ENCODE measurements at places on chromosomes 4 and X.
A peak's percentile ranks its signal among the peaks of the same experiment; 100 is the strongest.

GRCh38 chr4:11228530-11228929 lies 200.2 kb downstream of the HS3ST1 start:
- DNase-seq, result peak; percentile 45

- peak; percentile 57 for DNase-seq
These were observed 2.0 kb downstream of the RAB40A start for GRCh38 chrX:103517246-103517645.

DNA sequence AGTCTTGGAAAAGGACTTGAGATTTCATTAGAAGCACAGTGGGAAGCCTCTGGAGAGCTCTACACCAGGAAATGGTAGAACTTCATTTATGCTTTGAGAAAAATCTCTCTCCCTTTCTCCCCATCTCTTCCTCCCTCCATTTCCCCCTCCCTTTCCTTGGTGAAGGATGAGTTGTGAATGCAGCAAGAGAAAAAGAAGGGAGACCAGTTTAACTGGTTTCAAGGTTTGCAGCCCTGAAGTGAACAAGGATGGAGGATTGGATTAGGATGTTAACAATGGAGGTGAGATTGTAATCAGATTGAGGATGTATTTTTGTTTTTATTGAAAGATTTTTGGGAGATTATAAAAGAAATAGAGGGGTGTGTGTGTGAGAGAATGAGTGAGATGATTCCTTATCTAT lies 99.5 kb downstream of the ANK2 start:
- no peak for DNase-seq

DNA sequence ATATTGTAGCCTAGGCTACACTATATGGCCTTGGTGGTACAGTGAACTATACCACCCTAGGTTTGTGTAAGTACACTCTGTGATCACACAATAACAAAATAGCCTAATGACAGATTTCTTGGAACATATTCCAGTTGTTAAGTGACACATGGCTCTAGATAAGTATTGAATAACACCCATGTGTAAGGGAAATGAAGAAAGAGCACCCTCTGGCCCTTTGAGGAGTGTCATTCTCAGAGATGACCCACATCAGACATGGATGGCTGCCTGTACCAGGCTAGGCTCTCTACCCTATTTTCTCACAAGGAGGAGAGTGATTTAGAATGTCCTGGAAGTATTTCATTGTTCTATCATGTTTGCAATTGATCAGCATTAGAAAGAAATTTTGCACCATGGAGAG lies 61.7 kb downstream of the HAND2 start:
- no peak for DNase-seq

DNA sequence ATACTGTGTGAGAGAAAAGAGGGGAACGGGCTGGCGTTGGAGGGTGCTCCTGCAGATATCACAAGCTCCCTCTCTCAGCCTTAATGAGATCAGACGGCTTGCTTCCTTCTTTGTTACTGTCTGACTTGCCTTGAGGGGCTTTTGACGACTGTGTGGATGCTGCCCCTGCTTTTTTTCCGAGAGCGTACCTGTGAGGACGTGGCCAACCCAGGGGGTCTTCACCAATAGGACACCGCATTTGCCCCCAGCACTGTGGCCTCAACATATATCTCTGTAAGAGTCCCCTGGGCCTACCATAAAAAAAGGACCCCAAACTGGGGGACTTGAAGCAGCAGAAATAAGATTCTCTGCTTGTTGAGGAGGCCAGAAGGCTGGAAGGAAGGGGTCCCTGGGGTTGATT lies 143.9 kb downstream of the SHOX start:
- DNase-seq, result no peak

DNA sequence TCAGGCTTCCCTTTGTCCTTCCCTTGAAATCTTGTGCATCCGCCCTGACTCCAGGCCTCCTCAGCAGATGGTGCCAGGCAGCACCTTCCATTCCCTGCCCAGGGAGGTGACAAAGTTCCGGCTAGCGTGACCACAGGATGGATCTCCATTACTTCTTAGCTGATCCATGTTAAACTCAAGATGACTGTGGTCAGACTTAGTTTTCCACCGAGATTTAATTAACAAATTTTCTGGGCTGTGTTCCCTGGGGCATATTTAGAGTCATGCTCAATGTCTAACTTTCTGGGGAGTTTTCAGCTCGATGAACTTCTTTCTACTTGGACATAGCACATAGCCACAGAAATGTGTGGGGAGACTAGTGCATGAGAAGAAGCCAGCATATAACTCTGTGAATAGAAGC lies 215.1 kb upstream of the SFRP2 start:
- peak; percentile 6 for DNase-seq

DNA sequence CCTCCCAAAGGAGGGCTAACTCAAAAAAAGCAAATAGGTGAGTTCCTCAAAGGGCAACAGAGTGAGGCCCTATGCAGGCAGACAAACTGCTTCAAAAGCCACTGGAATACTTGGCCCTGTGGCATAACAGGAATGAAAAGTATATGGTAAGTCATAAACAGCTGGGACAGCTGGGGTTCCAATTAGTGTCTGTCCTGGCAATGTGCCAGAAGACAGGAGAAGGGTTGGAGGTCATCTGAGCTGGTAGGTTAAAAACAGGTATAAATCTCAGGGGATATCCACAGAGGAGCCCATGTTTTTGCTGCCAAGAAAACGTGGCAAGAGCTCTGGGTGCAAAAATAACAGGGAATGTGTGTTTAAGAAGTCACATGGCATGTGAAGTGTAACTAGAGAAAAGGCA lies 111.6 kb downstream of the APOOL start:
- DNase-seq, result no peak

GRCh38 chr4:118983293-118983692 lies 94.6 kb downstream of the SYNPO2 start:
- no peak for DNase-seq

GRCh38 chrX:56802921-56803849 lies 74.1 kb downstream of the NBDY start:
- peak; percentile 57 for DNase-seq

- DNase-seq, result peak; percentile 29
These were observed 95.4 kb downstream of the GPR143 start for GRCh38 chrX:9670136-9670814.

GRCh38 chr4:41146716-41147506 lies 67.4 kb downstream of the APBB2 start:
- peak; percentile 61 for DNase-seq

GRCh38 chr4:143207555-143207954 lies 22.8 kb downstream of the USP38 start:
- peak; percentile 40 for DNase-seq

DNA sequence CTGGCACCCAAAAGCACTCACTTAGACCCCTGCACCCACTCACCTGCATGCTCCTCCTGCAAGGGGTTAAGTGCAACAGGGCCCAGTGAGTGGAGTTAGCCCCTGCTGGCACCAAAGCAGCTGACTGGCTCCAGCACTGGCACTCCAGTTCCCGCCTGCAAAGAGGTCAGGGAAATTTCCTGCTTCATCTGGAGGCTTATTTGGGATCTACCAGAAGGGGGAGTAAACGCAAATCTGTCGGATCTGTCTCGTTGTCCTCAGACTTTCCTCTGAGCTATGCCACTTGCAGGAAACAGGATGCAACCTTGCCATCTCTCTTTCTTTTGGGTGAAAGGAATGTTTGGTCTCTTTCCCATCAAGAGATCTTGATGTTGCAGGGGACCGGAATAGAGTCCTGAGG lies 435.6 kb downstream of the PCDH10 start:
- no peak for DNase-seq

DNA sequence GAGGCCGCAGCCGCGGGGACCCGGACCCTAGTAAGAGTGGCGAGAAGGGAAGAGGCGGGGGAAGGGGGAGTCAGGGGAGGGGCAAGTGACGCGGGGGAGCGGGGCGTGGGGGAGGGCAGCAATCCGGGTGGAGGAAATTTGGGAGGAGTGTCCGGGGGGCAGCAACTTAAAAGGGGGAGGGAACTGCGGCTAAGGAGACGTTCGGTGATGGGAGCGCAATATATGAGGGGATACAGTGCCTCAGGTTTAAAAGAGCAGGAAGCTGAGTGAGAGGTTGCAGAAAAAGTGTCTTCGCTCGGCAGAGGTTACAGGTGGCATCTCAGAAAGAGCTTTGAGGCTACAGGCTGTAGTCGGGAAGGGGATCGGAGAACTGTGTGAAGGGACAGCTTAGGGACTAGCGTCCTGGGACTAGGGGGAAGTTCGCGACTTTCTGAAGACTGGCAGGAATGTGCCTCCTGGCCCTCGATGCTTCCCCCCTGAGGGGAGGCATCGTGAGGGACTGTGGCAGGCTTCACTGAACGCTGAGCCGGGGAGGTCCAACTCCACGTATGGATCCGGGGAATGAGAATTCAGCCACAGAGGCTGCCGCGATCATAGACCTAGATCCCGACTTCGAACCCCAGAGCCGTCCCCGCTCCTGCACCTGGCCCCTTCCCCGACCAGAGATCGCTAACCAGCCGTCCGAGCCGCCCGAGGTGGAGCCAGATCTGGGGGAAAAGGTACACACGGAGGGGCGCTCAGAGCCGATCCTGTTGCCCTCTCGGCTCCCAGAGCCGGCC lies 519 bp downstream of the FOXO4 start:
- DNase-seq, result no peak

DNA sequence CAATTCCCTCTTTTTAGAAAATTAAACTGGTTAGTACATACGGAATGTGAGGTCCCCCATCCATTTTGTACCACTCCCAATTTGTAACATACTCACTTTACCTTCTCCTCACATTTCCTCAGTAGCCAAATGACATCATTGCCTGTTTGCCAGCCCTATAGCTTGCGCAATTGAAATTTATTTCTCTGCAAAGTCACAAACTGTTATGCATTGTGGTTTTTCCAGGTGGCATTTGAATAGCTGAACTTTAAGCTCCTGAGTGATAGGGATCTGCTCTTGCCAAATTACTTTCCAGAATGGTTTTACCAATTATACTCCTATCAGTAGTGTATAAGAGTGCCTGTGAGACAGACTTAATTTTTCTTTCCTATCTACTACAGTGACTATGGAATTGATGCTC lies 7.7 kb downstream of the COL4A5 start:
- no peak for DNase-seq

DNA sequence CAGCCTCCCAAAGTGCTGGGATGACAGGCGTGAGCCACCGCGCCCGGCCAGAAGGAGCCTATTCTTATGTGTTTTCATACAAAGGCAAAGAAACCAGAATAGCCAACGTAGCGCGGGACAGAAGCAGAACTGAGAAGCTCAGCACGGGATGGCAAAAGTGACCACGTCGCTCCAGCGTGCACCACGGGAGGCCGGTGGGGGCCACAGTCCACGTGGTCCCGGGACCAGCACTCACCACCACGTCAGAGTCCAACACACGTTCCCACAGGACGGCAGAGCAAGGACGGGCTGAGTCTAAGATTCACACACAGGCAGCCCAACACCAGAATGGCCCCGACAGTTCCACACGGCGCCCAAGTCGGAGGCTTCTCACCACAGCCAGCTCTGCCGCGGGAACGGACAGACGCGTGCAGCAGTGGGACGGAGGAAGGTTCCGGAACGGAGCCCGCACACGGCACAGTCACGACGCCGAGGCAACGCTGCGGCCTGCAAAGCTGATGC lies 18.8 kb upstream of the GTPBP6 start:
- DNase-seq, result no peak

DNA sequence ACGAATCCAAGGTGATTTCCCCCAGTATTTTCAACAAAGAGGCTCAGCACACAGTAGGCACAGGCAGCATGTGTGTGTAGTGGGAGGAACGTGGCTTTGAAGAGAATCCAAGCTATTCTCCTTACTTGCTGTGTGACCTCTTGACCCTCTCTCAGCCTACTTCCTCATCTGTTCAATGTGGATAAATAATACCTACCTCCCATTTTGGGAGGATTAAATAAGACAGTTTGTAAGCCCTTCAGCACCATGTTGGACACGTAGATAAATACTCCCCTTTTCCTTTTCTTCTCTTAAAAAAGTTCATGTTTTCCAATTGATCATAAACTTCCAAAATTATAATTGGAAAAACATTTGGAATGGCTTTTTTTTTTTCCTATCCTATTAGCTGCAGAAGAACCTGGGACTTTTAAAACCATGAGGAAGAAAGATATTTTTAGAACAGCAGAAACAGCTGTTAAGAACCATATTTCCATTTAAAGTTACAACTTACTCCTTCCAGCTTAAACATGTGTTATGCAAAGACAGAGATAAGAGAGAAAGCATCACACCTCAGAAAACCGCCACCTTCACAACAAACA lies 56.1 kb upstream of the TMEM131L start:
- DNase-seq, result no peak

GRCh38 chr4:138051157-138051556 lies 191.0 kb downstream of the SLC7A11 start:
- peak; percentile 62 for DNase-seq

DNA sequence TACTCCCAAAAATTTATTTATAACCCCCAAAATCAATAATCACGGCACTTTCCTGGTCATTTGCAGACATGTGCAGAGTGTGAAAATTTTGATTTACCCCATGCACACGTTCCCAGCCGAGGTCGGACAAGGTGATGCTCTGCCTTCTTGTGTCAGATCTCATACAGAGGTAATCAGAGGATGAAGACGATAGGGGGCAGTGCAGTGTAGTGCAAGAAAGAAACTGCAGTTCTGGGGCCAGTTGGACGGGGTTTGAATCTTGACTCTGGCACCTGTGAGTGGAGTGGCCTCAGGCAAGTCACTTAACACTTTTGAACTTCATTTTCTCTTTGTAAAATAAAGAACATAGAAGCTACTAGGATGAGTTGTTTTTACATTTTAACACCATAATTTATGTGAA lies 88.4 kb downstream of the FRMPD3 start:
- peak; percentile 52 for DNase-seq

DNA sequence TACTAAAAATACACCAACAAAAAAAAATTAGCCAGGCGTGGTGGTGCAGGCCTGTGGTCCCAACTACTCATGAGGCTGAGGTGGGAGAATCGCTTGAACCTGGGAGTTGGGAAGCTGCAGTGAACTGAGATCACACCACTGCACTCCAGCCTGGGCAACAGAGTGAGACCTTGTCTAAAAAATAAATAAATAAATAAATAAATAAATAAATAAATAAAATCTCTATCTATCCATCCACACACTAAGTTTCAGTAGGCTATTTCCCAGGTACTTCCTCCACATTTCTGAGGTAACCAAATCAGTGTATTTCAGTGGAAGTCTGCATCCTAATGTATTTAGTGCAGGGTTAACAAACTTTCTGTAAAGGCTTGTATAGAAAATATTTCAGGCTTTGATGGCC lies 10.9 kb downstream of the ABRAXAS1 start:
- no peak for DNase-seq

DNA sequence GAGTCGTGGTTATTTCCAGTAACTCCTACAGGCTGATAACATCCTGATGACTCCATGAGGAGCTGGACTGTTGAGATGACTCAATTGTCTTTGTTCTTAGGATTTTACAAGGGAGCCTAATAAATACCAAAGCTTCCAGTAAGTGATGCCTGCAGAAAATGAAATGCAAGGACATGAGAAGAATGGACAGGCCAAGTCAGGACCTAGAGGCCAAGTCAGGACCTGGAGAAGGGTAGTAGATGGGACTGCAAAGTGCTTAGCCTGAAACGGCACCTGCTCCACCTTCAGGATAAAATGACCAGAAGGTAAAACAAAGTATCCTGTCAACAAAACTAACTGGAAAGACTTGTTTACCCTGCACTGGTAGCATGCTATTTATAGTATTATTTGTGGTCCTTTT lies 6.4 kb upstream of the SLC10A6 start:
- DNase-seq, result peak; percentile 29

GRCh38 chrX:13699183-13699826 lies 10.4 kb downstream of the RAB9A start:
- DNase-seq, result no peak

Data from fibroblast of skin of scalp (primary cell).